Activated CD4-positive, CD25-positive, alpha-beta regulatory T cell (primary cell): ENCODE measurements at places on chromosomes 16 and 17.
A peak's percentile ranks its signal among the peaks of the same experiment; 100 is the strongest.

- DNase-seq = no peak
Measured at GRCh38 chr17:74832421-74832820, 27.3 kb downstream of the GRIN2C start.

DNA sequence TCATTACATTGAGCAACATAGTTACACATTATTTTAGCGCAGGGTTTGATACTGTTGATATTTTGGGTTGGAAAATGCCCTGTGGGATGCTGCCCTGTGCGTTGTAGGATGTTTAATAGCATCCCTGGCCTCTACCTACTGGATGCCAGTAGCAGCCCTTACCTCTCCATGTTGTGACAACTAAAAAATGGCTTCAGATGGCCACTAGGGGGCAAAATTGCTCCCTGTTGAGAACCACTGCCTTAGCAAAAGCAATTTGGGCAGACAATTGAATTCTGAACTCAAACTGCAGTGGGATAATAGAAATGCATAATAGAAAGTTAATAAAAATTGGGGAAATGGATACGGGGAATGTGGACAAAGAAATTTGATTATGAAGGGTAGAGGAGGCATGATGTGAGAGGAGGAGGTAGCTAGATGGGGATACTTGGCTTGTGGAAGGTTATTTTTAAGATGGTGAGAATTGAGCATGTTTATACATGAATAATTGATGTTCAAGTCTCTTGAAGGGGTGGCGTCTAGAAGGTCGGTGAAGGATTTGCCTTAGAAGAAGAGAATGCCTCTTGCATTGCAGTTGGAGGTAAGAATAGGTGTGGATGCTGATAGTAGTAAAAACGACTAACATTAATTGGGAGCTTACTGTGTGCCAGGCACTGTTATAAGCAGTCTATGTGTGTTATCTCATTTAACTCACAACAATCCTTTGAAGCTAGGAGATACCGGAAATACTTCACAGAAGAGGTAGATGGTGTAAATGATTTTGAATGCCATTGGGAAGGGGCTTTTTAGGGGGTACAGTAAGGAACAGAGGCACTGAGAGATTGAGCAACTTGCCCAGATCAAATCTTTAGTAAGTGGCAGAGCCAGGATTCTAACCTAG is 19.0 kb downstream of the HEATR9 start:
- DNase-seq = peak; percentile 12

DNA sequence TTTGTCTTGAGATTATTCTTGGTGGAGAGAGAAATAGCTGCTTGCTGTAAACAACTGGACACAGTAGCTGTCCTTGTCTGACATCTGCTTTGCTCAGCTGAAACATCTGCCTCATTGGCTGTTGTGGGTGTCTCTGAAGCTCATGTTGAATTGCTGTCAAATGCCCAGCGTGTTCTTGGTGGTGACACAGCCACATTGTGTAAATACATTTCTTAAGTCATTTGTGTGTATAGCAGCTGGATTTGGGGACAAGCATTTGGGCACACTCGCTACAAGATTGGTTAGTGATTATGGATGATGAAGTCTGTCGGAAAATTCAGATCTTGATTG is 5.3 kb downstream of the FAM234A start:
- DNase-seq = no peak

DNA sequence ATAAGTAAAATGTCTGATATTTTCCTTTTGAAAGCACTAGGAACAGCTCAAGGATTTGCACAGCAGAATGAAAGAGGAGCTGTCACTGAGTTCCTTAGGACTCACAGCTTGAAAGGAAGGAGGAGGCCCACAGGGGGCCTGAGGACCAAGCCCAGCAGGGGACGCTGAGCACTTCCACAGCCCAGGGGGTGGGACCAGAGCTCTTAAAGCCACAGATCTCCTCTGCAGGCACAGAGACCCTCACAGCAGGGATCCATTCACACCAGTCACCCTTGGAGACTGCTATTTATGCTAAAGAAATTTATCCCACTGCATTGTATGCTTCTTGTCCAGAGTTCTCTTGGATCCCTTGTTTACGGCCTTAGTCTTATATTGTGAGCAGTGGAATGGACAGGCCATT is 253.3 kb downstream of the STX8 start:
- DNase-seq = no peak

- DNase-seq = no peak
Measured at GRCh38 chr17:40072040-40072734, 9.4 kb downstream of the THRA start.

GRCh38 chr17:19714542-19715411 is 1.6 kb downstream of the SLC47A2 start:
- no peak for DNase-seq

DNA sequence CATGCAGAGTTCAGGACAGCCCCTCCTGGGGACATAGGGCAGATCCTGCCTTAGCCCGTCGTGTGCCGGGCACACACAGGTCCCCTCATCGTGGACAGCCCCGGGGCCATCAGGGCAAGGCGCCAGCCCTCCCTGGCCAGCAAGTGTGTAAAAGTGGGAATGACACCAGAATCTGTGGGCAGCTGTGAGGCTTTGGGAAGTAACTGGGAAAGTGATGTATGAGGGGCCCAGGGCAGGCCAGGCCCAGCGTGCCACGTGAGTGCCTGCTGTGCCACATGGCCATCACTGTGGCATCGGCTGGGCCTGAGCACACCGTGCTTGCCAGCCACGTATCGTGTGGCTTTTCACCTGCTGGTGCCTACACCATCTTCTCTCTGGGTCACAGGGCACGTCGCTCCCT is 26.6 kb downstream of the ACSF3 start:
- no peak for DNase-seq

GRCh38 chr17:20157001-20157310 is 147.8 kb downstream of the SPECC1 start:
- DNase-seq = no peak

GRCh38 chr17:42287305-42287976 is 857 bp upstream of the STAT5A start:
- DNase-seq = no peak

- DNase-seq = no peak
Measured at GRCh38 chr17:48132385-48132784, 24.8 kb downstream of the SNX11 start.

GRCh38 chr17:6675201-6675825 is 23.8 kb downstream of the C17orf100 start:
- DNase-seq = no peak

- no peak for DNase-seq
Measured at GRCh38 chr17:51335883-51336822, 75.8 kb downstream of the UTP18 start.

GRCh38 chr17:50452630-50453300 is 15.9 kb downstream of the CHAD start:
- DNase-seq = no peak

- DNase-seq = no peak
Measured at GRCh38 chr16:55248494-55248893, 75.5 kb upstream of the IRX6 start.

- DNase-seq = no peak
Measured at GRCh38 chr17:50638966-50639713, 4.5 kb downstream of the ABCC3 start.

DNA sequence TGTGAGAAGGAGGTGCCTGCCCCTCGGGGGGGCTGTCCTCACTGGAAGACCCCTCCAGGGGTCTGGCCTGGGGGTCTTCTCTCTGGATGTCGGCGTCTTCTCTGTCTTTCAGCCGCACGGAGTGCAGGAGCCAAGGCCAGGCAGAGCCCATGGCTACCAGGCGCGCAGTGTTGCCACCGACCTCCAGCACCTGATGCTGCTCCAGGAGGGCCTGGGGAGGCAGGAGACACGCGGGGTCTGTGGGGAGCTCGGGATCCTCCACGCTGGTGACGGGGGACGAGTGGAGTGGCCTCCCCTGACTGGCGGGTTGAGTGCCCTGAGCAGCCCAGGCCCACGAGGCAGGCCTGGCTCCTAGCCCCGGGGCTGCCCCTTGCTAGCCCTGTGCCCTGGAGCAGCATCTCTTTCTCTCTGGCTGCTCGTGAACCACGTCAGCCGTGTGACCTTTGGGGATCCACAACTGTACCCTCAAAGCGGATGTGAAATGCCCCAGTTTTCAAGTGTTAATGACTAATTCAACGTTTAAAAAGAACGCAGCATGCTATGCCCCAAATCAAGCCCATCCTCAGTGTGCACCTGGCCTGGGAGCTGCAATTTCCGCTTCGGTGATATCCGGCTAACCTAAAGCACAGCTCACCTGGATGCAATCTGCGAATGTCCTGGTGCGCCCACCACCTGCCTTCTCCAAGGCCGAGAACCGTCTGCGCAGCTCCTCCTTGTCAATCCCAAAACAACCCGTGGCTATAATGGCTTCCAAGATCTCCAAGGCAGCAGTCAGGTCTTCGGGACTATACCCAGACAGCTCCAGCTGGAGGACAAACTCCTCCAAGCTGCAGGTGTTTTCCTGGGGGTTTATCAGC is 62.9 kb downstream of the IL21R start:
- no peak for DNase-seq

DNA sequence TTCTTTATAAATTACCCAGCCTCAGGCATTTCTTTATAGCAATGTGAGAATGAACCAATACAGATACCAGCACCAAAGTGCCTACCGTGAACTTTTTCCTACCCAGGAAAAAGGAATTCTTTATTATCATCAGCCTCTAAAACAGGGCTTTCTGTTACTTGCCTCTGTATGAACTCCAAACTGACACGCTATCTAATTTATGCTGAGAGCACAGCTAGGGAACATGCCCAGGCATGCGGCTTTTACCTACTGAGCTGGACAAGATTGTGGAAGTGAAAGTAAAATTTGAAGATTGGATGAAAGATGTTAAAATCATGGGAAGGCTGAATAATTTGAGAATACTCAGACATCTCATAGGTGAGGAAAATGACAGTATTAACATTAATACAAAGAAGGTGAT is 24.4 kb upstream of the ADCY9 start:
- DNase-seq = no peak

DNA sequence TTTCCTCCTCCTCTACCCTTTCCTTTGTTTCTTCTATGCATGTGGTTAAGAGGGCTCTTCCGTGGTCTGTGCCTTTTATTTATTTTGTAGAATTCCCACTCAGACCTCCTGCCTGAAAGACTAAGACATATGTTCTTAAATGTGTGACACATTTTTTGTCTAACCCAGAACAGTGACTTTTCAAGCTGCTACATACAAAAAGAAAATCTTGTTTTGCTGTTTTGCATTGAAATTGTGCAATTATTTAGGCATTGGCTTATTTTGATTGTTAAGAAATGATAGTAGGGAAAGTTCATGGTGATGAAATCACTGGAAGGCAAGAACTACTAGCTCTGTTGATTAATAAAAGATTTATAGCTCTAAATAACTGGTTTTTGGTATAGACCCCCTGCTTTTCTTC is 76.8 kb downstream of the TUBD1 start:
- no peak for DNase-seq

GRCh38 chr17:15918661-15919259 is 26.2 kb upstream of the ADORA2B start:
- no peak for DNase-seq

DNA sequence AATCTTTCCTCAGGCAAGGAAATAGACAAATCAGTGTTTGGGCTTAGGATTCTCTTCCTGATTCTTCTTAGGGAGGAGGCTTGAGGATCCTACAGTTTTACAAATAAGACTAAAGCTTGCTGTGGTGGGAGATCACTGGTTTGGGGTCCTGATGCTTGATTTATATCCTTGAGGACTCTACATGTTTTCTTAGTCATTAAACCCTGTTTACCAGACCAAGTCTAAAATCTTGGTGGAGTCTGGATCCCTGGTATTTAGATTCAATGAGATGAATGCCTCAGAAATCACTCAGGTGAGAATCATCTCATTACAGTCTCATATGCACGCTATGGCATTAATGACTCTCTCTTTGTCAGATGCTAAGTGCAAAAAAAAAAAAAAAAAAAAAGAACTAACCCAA is 304.3 kb upstream of the SALL1 start:
- DNase-seq = no peak

DNA sequence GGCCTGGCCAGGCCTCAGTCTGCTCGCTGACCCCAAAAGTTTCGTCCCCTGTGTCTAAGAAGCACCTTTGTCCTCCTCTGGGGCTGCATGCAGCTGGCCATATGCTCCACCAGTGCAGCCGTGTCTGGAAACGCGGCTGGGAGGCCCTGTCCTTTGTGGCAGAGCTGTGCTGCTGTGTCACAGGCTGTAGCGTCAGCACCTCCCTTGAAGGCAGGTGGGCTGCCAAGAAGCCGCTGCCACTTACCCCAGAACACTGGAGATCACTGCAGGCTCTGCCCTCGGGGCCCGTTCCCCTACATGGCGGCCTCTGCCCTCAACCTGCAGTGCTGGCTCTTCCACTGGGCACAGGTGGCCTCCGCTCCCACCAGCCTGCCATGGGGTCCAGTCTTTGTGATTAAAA is 15.7 kb upstream of the MC1R start:
- DNase-seq = no peak

DNA sequence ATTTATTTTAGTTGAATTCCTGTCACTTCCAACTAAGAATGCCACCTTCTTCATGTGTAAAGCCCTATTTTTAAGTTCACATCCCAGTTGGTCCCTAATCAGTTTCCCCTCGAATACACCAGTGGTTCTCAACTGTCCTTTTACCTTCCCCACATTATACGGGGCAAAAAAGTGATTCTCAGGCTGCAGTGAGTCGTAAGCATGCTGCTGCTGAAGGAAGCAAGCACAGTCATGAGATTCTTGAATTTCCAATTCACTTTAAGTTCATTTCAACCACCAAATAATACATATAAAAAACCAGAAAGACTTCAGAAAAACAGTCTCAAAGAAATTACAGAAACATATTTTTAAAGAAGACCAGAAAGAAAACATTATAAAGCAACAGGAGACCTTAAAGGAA is 47.9 kb downstream of the UBE2G1 start:
- DNase-seq = no peak

- DNase-seq = no peak
Measured at GRCh38 chr17:75910699-75911098, 6.0 kb upstream of the MRPL38 start.

GRCh38 chr17:8708025-8708461 is 36.6 kb downstream of the CCDC42 start:
- no peak for DNase-seq
